ENCODE measurements at places on chromosomes 7 and 10.
A peak's percentile ranks its signal among the peaks of the same experiment; 100 is the strongest.

GRCh38 chr10:117884592-117884991, 162.1 kb downstream of the RAB11FIP2 start:
- DNase-seq: no peak

DNA sequence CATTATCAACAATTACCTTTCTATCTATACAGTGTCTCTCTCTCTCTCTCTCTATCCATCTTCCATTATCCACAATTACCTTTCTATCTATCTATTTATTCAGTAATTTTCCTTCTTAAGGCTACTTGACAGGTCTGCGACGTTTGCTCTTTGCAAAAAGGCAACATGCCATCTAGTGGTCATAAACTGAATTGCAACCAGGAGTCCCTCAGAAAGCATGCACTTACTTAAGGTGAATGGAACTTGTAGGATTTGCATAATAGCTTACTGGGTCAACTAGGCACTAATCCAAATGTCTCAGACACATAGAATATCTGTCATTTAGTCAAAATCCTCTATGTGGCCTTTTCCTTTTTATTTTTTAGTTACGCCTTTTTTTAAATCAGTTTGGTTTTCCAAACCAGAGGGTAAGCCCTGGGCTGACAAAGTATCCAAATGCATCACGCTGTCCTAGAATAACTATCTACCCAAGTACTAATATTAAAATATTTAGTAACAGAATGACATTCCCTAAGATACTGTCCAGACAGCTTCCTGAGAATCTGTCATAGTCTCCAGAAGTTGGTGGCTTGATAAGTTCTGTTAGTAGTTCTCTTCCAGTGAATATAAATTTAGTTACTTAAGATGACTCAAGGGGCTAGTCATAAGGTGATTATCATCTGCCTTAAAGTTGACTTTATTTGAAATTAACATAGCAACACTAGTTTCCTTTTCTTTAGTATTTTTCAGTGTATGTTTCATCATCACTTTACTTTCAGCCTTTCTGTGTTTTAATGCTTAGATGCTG, 208.3 kb downstream of the PPP1R3A start:
- DNase-seq: peak; percentile 3

DNA sequence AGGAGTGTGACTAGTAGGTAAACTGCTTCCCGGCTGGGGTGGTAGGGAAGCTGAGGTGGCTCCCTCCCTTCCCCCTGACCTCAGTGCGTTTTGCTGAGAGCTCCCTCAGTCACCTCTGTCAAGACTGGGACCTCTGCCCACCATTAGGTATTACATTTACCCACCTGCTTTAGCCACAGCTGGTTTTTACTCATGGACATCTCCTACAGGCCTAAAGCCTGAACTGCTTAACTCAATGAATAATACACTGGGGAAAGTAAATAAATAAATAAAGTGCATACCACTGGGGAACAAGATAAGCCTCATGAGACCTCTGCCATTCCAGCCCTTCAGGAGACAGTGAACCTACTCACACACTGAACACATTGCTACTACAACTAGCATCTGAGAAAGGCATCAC, 38.9 kb upstream of the CDK13 start:
- no peak for DNase-seq

GRCh38 chr7:73941836-73942551, 81.0 kb downstream of the TMEM270 start:
- DNase-seq: no peak

- no peak for DNase-seq
These were observed 21.7 kb upstream of the NCAPG2 start for GRCh38 chr7:158726277-158726807.

- DNase-seq: no peak
These were observed 36.4 kb downstream of the JAKMIP3 start for GRCh38 chr10:132102071-132102716.

DNA sequence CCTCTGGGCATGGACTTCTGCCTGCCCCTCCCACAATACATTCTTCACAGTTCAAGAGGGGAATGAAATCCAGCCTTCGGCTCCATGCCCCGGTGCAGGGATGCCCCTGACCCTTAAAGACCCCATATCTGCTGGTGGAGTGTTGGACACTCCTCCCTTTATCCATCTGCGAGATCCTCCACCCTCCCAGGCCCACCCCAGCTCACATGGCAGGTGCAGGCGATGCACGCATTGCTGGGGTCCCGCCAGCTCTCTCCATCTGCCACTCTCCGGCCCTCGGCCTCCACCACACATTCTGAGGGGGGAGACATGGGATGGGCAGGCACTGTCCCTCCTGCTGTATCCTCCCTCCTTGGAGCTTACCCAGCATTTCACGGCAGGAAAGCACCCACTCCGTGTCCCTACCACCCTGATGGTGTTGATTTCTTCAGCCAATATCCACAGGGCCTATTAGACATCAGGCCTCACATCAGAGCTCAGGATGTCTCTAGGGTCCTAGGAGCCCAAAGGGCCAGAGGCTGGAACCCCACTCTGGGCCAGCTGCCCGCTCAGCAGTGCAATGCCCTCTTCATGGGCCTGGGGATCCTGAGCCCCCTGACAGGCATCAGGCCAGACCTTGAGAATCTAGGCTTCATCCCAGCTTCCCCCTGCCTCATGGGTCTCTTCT, 18.3 kb downstream of the ATP6V1F start:
- no peak for DNase-seq

- no peak for DNase-seq
These were observed 155.2 kb downstream of the MBL2 start for GRCh38 chr10:52617346-52617745.

GRCh38 chr10:133460208-133460769, 6.5 kb downstream of the SCART1 start:
- DNase-seq: no peak

DNA sequence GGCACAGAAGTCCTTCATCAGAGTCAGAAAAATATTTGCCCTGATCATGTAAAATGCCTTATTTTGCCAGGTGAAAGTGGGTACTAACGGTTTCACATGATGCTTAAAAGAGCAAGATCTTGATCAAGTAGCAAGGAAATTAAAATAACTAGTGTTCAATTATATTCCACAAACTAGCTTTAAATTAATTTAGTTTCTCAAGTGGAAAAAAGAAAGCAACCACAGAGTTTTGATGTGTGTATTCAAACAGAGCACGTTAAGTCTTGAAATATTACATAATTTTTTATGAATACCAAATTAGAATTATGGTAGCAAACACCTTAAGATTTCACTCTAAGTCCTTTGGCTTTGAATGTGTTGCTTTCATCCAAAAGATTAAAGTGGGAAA, 47.3 kb downstream of the PIP4K2A start:
- DNase-seq: no peak

DNA sequence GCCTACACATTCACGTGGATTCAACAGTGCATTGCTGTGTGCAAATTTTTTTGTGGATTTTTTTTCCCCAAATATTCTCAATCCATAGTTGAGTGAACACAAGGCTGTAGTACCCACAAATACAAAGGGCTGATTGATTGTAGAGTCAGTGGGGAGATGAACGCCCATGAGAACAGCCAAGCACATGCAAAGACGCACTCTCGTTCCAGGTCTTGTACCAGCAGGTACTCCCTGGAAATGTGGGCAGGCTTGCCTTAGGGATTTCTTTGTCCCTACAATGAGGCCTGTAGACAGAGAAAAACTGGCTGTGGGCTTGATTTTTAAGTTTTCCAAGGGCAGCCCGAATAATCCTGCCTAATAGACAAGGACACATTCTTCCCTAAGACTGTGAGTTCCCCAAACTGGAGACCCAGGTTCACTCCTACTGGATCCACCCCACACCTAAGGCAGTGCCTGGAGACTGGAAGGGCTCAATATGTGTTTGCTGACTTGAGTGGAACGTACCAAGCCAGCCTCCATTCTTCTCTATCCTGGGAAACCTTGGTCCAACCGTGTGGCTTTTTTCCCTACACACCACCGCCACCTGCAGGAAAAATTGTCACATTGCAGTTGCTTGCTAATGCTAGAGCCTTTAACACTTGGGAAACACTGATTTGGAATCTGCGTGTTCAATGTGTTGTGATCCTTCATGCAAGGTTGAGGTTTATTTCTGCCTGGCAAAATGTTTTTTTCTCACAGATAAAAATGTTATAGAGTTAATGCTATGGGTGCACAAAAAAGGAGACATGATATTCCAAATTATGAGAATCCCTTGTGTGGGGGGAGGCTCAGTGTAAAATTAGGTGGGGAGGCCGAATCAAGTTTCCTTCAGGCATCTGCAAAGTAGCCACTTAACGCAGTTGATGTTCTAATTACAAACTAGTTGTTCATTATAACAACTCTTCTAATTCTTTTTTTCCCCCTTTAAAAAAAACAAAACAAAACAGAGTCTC, 49.3 kb downstream of the PPP1R17 start:
- no peak for DNase-seq

DNA sequence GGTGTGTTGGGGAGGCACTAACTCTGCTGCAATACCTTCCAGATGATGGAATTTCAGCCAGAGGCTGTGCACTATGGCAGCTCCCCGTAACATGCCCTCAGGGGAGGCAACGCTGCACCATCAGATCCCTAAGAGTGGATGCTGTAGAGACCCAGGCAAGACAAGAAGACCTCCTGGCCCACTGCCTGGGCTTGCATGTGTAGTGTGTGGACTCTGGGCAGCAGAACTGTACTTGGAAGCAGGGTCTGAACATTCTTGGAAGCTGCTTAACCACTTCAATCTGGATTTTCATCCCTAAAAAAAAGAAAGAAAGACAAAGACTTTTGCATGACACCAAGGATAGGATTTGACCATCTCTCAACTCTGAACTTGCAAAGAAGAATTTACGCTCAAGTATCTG, 297.5 kb upstream of the NRP1 start:
- DNase-seq: no peak

DNA sequence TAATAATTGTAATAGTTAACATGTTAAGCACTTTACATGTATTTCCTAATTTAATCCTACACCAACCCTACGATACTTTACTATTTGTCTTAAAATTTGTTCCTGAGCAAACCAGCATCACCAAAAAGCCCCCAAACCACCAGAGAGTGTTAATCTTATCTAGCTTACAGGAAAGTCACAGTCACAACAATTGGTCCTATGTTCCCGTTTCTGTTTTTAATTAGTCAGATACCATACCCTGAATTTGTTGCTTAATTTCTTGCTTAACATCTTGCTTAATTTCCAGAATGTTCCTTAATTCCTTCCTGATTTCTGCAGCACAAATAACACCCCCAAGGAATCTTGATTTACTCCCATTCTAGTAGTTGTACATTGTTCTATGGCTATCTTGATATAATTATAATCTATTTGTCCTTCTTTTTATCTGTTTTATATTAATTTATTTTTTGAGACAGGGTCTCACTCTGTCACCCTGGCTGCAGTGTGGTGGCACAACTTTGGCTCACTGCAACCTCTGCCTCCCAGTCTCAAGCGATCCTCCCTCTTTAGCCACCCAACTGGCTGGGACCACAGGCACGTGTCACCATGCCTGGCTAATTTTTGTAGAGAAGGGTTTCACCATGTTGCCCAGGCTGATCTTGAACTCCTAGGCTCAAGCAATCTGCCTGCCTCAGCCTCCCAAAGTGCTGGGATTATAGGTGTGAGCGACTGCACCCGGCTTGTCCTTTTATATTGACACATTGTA, 6.6 kb upstream of the PDSS1 start:
- no peak for DNase-seq

DNA sequence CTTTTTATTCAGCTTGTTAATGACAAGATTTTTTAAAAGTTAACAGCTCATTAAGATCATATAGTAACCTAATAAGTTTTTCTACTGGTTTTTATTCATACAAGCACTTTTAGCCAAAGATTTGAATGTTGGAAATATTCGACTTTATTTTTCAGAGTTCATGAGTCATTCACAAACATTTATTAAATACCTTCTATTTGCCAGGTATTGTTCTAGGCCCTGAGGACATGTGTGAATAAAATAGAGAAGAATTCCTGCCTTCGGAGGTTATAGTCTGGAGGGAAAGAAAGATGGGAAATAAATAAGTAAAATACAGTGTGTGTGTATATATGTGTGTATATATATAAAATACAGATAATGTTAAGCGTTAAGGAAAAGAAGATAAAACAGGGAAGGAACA, 31.5 kb downstream of the BTAF1 start:
- DNase-seq: no peak

- no peak for DNase-seq
These were observed 5.0 kb downstream of the NPC1L1 start for GRCh38 chr7:44536090-44536489.

GRCh38 chr10:13074563-13075451, 25.2 kb upstream of the OPTN start:
- DNase-seq: no peak

DNA sequence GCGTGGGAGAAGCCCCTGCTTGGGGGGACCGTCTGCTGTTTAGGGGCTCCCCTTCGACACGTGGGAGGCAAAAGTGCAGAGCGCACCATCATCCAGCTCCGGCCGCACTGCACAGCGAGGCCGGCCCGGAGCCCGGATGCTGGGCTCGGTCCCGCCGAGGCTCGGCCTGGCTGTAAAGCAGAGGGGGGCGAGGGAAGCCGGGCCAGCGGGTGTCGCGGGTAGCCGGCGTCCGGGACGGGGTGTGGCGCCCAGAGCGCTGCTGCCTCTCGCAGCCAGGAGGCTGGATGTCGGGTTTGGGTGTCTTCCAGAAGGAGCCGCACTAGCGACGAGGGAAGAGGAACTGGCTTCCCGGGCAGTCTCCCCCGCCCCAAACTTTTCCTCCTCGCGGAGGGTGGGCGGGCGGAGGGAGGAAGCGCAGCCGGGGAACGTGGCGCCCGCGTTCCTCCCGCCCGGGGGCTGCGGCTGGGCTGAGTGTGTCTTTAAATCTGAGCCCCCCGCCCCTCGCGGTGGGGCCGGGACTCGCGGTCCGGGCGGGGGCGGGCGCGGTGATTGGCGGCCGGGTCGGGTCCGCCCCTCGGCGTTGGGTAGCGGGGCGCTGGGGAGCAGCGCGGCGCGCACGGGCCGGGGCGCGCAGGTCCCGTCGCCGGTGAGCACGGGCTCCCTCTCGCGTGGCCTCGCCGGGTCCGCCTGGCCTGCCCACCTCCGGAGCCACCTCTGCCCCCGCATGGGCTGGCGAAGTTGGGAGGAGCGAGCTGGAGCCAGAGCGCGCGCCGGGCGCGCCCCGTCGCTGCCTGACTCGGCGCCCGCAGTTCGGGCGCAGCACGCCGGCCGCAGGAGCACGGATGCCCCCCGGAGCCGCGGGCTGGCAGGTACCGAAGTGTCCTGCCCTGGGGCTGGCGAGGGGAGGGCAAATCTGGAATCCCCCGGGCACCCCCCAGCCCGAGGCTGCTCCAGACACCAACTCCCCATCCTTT, at the start of gene PALD1:
PALD1 (plus strand) TSS at position 577 of the 974 bp plus-strand sequence. CDS start 47,185 bp downstream, outside the sequence.
- no peak for DNase-seq

DNA sequence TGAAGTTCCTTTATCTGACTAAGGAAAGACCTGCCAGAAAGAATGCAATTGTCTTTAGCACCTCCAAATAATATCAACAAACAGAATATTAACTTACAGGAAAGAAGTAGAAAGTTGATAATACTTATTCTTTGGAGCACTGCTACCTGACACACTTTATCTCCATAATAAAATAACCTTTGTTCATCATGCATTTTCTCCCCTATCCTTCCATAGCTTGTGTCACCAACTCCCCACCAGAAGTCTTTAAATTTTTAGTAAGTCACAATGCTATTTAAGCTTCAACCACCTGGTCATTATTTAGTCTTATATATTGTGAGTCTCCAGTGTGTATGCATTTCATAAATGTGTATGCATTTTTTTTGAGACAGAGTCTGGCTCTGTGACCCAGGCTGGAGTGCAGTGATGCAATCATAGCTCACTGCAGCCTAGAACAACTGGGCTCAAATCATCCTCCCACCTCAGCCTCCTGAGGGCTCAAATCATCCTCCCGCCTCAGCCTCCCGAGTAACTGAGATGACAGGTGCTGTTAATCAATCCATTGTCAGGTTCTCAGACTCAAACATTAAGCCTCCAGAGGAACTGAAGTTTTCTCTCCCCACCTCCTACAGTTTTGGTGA, 7.3 kb upstream of the CYP3A43 start:
- no peak for DNase-seq
